Tibial nerve (tissue), 4 donors: ENCODE measurements at places on chromosomes 13 and 19.

- DNase-seq = no peak
These were observed 27.9 kb downstream of the MIPEP start for GRCh38 chr13:23861310-23861709.

DNA sequence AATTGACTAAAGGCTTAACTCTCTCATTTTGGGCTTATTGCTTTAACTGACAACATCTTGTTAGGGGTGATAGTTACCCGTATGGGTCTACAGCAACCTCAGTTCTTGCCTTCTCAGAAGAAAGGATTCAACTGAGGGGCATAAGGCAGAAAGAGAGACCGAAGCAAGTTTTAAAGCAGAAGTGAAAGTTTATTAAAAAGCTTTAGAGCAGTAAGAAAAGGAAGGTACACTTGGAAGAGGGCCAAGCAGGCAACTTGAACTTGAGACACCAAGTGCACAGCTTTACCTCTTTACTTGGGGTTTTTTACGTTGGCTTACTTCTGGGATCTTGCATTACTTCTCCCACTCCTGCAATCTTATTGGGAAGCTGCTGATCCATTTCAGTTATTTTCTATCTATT, 246.9 kb upstream of the PRR20A start:
- DNase-seq = no peak

DNA sequence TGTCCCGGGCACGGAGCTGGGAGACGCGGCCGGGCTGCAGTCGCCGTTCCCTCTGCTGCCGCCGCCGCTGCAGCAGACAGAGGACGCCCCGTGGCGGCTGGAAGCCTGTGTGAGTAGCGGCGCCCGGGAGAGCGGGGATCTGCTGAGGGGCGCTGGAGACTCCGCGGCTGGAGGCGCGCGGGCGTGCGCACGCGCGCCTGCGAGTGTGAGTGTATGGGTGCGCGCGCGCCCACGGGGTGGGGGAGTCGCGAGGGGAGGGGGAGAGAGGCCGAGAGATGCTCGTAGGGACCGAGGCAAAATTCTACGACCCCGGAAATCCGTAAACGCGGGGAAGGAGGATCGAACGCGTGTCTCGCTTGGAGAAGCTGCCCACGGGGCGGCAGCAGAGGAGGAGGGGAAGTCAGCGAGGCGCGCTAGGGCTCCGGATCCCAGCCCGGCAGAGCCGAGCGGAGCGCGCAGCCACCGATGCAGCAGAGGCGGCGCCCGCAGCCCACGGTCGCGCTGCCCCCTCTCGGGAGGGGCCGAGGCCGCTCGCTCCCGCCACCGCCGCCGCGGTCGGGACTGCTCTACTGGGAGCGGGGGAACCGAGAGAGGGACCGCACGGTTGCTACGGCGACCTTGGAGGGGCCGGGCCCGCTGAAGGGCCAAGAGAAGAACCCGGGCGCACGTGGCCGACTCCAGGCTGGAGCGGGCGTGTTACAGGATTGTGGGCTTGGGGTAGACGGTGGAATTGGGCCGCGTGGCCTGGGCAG, at the start of gene ENOX1:
Gene ENOX1 (minus strand): TSS at position 207 of the 752 bp plus-strand sequence.
- DNase-seq = no peak

- no peak for DNase-seq
These were observed 198.7 kb upstream of the SERP2 start for GRCh38 chr13:44174769-44175425.

DNA sequence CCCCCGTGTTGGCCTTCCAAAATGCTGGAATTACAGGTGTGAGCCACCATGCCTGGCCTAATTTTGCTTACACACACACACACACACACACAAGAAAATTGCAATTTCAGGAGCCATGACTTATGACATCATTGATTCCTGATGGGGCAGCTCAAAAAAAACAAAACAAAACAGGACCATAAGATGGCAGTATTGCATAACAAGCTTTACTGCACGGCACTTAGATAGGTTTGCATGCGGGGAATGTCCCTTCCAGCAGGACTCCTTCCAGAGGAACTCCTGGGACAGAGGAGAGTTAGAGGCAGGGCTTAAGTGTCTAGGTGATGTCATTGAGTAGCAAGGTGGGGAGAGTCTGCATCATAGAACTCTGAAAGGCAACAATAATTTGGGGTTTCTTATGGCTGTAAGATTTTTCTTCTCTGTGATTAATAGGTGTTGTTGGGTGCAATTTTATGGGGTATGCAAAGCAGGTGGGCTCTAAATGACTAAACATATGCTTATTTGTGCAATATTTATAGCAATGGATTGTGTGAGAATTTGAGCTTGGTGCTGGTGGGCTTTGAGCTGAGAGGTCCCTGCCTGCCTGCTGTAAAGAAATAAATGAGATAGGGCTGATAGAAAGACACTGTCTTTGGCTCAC, 9.0 kb upstream of the ACSBG2 start:
- DNase-seq = no peak
